A549 treated with AZD2906 at 1 μM for 4 hours (cell line): ENCODE measurements at places on chromosomes 12 and 14. TPM values are rescaled to one million over a fixed set of nuclear protein-coding genes. Genes with fewer than 3 reads are reported as not detected.

The TAS2R50 gene
- not detected in 5 replicates for total RNA-seq

The KRT6B gene
- 0.05 to 0.07 TPM in 2 of 5 replicates, not detected in the others for total RNA-seq

The SPIC gene
- not detected in 5 replicates for total RNA-seq

The C12orf50 gene
- total RNA-seq = 0.14 TPM in 1 of 5 replicates, not detected in the others

The KRT85 gene
- total RNA-seq = 0.05 to 0.10 TPM in 2 of 5 replicates, not detected in the others

The MYF6 gene
- total RNA-seq = not detected in 5 replicates

The PTPRO gene
- total RNA-seq = 0.03 to 0.07 TPM (median 0.05 TPM) in 5 replicates
